ENCODE measurements at places on chromosomes 5 and 9. TPM values are rescaled to one million over a fixed set of nuclear protein-coding genes. Genes with fewer than 3 reads are reported as not detected.

CCDC69 gene
- polyA plus RNA-seq = not detected

MLANA gene
- not detected for polyA plus RNA-seq

PCDHGB1 gene
- polyA plus RNA-seq = 0.68 TPM

GADD45G gene
- polyA plus RNA-seq = 161 TPM

RNF208 gene
- 1.5 TPM for polyA plus RNA-seq

HK3 gene
- polyA plus RNA-seq = 7.8 TPM

SPATA31A3 gene
- polyA plus RNA-seq = not detected

INSL4 gene
- not detected for polyA plus RNA-seq

CAVIN4 gene
- polyA plus RNA-seq = 14.5 TPM

OBP2B gene
- polyA plus RNA-seq = not detected

SAXO1 gene
- not detected for polyA plus RNA-seq

SV2C gene
- polyA plus RNA-seq = 0.88 TPM

ADAMTS2 gene
- 0.61 TPM for polyA plus RNA-seq

SPATA31C1 gene
- polyA plus RNA-seq = not detected

N4BP3 gene
- polyA plus RNA-seq = 5.8 TPM

LRRC14B gene
- not detected for polyA plus RNA-seq

SURF6 gene
- polyA plus RNA-seq = 20.7 TPM

OSTF1 gene
- 8.8 TPM for polyA plus RNA-seq

IFNA1 gene
- polyA plus RNA-seq = not detected

PCDHA2 gene
- 9.9 TPM for polyA plus RNA-seq

TRIO gene
- 168 TPM for polyA plus RNA-seq

CDKN2B-AS1 gene
- not detected for polyA plus RNA-seq

FGF1 gene
- not detected for polyA plus RNA-seq

PPP2R2B gene
- 250 TPM for polyA plus RNA-seq

PCDHGA7 gene
- not detected for polyA plus RNA-seq

UGT3A1 gene
- polyA plus RNA-seq = not detected

LRRC19 gene
- not detected for polyA plus RNA-seq

IFNA13 gene
- polyA plus RNA-seq = not detected

PCDHB9 gene
- polyA plus RNA-seq = 4.9 TPM

LMBRD2 gene
- 22.7 TPM for polyA plus RNA-seq

C9orf85 gene
- 20.3 TPM for polyA plus RNA-seq

ZNG1F gene
- 30.9 TPM for polyA plus RNA-seq

ANXA2R gene
- polyA plus RNA-seq = not detected

MEF2C gene
- polyA plus RNA-seq = 30.2 TPM

COMMD10 gene
- polyA plus RNA-seq = 19.8 TPM

TMEM215 gene
- polyA plus RNA-seq = not detected

ANKRD18A gene
- not detected for polyA plus RNA-seq

NR4A3 gene
- polyA plus RNA-seq = 3.3 TPM

DYNC2I2 gene
- 82.5 TPM for polyA plus RNA-seq

ANKRD55 gene
- 22.1 TPM for polyA plus RNA-seq

ADAMTS12 gene
- polyA plus RNA-seq = 0.08 TPM

LTC4S gene
- polyA plus RNA-seq = 5.9 TPM

KIF4B gene
- not detected for polyA plus RNA-seq

CCDC192 gene
- polyA plus RNA-seq = not detected

POU5F2 gene
- polyA plus RNA-seq = 0.07 TPM

CLTA gene
- polyA plus RNA-seq = 461 TPM

PCDHGA4 gene
- 0.38 TPM for polyA plus RNA-seq

TSSK1B gene
- not detected for polyA plus RNA-seq

CACFD1 gene
- polyA plus RNA-seq = 78.0 TPM

CLIC3 gene
- not detected for polyA plus RNA-seq

POLR3G gene
- 2.7 TPM for polyA plus RNA-seq

ADAMTS19 gene
- polyA plus RNA-seq = 1.4 TPM

SLC6A7 gene
- polyA plus RNA-seq = 4.6 TPM

PALM2AKAP2 gene
- polyA plus RNA-seq = 0.41 TPM

ABHD17B gene
- 58.0 TPM for polyA plus RNA-seq

CTXN3 gene
- 1.0 TPM for polyA plus RNA-seq

SLC25A2 gene
- not detected for polyA plus RNA-seq

TBC1D2 gene
- 5.0 TPM for polyA plus RNA-seq

IL13 gene
- 0.25 TPM for polyA plus RNA-seq

All from neural cell (in vitro differentiated cells).